ENCODE measurements at places on chromosomes 1 and 21.
A peak's percentile ranks its signal among the peaks of the same experiment; 100 is the strongest.

GRCh38 chr1:232443372-232443771 lies 186.6 kb downstream of the SIPA1L2 start:
- no peak for DNase-seq

DNA sequence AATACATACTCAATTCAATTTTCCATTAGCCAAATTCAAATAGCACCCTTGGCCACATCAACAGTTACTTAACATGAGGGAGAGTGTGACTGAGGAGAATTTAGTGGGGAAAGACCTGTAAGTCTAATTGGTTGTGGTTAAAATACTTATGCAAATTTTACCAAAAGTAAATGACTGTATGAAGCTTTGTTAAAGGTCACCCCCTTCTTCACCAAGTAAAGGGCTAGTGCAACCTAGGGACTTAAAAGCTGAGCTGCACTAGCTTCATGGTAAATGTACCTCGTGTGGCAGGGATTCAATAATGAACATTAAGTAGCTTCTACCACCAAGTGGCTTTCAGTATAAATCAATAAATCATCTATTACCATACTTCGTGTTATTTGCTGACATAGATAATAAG lies 372.0 kb downstream of the NTNG1 start:
- DNase-seq: no peak

GRCh38 chr1:51622455-51622913 lies 5.6 kb downstream of the OSBPL9 start:
- DNase-seq: peak; percentile 75

DNA sequence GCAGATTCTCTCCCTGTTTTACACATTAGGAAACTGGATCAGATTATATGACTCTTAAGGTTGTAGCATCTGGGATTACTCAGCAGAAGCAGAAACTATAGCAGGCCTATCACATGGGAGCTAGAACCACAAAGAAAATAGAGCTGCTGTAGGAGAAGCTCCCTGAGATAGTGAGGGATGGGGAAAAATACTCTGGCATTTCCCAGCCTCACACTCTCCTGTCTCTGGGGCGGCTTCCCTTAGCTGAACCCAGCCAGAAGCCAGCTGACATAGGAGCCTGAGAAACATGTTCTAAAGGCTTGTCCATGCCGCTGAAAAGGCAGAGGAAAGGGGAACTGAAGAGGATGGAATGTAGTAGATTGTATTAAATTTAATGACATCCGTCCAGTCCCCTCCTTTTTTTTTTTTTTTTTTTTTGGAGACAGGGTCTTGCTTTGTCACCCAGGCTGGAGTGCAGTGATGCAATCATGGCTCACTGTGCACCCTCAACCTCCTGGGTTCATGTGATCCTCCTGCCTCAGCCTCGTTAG lies 76.8 kb upstream of the DNAJC6 start:
- DNase-seq: no peak

GRCh38 chr1:23554127-23554480 lies 5.2 kb downstream of the ID3 start:
- no peak for DNase-seq

- no peak for DNase-seq
These were observed 22.7 kb downstream of the PLEKHA6 start for GRCh38 chr1:204337036-204337429.

DNA sequence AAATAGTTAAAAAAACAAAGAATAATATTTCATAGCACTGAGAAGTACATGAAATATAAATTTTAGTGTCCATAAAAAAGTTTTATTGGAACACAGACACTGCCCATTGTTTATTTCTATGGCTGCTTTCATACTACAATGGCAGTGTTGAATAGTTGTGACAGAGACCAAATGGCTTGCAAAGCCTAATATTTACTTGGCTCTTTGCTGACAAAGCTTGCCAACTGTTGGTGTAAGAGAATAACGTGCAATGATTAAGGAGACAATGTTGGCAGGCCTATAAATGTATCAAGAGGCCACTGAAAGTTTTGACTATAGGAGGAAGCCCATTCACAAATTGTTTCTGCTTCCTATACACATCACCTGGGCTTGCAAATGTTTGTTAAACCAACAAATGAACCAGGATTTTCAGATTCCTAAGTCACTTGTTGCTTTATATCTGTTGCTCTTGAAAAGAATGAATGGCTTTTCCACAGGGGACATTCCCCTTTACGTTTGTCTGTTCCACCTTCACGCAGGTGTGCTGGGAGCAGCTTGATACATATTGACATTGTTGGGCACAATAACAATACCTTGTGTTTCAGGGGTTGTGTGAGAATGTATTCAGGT lies 5.5 kb upstream of the ST6GALNAC3 start:
- no peak for DNase-seq
